ENCODE measurements at places on chromosomes 2 and 18.

DNA sequence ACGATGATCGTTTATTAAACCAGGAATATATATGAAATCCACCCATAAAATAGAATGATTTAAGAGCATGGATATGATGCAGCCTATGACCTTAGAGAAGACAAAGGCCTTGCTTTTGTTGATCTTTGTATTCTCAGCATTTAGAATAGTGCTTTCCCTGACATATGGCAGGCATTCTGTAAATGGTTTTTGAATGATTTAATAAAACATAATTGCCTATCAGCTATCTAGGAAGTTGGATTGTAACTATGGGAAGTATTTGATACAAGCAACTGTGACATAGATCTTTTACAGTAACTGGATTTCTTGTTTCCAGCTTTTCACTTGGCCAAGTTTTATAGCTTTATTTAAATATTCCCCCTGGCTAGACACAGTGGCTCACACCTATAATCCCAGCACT, 5.1 kb upstream of the GPR155 start:
- DNase-seq: no peak

DNA sequence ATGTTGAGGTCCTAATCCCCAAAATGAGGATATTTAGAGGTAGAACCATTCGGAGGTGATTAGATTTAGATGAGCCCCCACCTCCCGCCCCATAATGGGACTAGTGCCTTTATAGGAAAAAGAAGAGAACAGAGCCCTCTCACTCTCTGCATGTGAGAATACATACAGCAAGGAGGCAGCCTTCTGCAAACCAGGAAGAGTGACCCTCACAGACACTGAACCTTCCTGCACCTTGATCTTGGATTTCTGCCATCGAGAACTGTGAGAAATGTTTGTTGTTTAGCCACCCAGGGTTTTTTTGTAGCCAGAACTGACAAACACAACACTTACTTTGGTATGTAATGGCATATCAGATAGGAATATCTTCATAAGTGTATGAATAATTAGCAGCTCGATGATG, 83.7 kb downstream of the XIRP2 start:
- DNase-seq: no peak

GRCh38 chr2:20983844-20984243, 60.0 kb downstream of the APOB start:
- no peak for DNase-seq

DNA sequence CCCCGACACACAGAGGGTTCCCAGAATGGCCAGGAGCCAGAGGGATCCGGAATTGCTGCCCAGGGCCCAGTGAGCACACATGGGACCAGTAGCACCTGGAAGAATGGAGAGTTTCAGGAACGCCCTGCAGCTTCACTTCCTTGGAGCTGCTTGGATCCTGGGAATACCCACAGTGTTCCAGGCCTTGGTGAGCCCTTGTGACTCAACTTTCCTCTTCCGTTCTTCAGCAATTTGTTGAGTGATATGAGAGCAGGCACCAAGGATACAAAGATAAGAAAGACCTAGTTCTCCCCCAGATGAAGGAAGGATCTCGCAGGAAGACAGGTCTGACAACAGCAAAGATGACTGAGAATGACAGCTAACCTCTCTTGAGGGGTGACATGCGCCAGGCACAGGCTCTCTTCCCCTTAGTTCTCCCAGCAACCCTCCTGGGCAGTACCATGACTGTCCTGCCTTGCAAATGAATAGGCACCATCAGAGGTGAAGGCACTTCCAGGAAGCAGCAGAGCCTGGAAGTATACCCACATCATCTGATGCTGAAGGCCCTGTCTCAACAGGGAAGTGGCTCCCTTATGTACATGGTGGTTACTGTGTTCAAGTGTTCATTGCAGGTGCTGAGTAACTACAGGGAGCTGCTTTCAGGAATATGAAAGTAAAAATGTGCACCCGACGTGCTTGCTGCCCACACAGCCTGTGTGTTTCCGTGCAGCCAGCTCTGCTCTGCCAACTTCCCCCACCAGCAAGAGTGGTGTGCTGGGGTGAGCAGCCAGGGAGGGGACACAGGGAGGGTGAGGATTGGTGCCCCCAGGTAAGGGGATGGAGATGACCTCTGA, 116.2 kb downstream of the STPG4 start:
- no peak for DNase-seq

- DNase-seq: no peak
Measured at GRCh38 chr2:167980439-167980838, 267.0 kb downstream of the STK39 start.

- DNase-seq: no peak
Measured at GRCh38 chr2:227472265-227473121, 537 bp downstream of the AGFG1 start.

DNA sequence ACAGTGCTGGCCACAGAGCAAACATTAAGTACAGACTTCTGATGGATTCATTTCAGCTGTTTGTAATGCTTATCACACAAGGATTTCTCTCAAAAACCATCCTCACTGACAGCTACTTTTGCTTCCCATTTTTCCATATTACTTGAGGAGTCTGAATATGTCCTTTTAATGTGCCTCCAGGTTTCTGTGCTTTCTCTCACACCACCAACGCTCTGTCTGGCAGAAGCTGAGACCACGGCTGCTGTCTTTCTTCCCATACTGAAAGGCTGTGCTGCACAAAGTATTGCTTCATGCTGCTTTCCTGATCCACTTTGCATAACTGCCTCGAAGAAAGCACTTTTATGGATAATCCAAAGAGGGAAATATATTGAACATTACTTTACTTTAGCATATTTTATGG, 312.1 kb upstream of the ZEB2 start:
- no peak for DNase-seq

DNA sequence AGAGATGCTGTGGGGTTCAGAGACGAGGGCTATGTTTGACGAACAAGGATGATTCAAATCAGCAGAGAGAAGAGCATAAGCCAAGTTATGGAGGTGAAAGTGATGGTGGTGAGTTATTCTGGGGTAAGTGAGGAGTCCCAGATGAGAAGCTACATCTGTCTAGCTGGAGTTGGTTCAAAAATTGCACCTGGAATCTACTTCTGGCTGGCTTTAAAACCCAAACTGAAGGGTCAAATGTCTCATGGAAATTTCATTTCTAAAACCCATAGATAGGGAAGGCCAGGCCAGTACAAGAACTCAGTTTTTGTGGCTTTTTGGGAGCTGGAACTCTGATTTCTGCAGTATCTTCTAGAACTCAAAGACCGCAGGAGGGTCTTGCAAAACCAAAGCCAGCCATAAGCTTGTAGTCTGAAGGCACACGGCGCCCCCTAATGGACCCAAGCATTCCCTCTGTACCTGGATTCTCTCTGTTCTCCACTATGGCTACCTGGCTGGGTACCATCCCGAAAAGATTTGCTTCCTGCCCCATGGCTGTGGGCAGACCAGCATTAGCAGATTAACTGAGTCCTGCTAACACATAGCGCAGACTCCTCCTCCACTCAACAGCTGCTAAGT, 229.1 kb upstream of the SLC14A2 start:
- DNase-seq: no peak

DNA sequence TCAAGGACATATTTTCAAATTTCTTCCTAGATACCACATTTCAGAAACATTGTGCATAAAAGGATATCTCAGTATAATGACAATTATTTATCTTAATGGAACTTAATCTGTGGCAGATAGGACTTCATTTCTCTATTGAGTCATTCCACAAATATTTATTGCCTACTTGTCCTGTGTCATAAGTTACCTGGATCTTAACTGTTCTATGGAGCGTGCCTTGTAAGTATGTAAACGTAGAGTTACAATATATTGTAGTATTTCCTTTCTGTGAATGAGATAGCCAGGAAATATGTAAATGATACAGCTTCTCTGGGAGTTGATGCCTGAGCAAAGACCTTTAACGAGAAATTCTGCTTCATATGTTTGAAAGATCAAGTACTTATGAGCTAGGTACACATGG, 2.5 kb downstream of the AGFG1 start:
- DNase-seq: no peak

GRCh38 chr2:118968042-118968441, 26.0 kb downstream of the MARCO start:
- no peak for DNase-seq

DNA sequence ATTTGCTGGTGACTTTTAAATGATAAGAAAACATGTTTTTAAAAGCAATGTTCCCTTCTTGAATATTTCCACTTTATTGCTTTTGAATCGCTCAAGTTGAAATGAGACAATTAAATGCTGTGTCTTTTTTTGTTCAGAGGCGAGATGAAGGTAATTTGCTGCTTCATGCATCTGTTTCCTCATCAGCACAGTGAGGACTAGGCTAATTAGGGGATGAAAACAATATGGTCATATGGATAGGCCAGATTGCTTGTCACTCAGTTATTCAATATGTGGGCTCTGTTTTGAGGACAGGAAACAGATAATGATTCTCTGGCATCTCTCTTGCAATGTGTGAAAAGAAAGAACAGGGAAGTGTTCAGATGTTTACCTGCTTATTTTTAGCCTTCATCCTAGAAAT, 61.0 kb downstream of the ERBB4 start:
- DNase-seq: no peak

GRCh38 chr2:234290671-234291070, 206.2 kb downstream of the ARL4C start:
- peak; percentile 66 for DNase-seq

GRCh38 chr18:75408554-75409506, 18.7 kb downstream of the SMIM21 start:
- no peak for DNase-seq

- no peak for DNase-seq
Measured at GRCh38 chr18:75208155-75208835, 644 bp downstream of the PTGR3 start.

DNA sequence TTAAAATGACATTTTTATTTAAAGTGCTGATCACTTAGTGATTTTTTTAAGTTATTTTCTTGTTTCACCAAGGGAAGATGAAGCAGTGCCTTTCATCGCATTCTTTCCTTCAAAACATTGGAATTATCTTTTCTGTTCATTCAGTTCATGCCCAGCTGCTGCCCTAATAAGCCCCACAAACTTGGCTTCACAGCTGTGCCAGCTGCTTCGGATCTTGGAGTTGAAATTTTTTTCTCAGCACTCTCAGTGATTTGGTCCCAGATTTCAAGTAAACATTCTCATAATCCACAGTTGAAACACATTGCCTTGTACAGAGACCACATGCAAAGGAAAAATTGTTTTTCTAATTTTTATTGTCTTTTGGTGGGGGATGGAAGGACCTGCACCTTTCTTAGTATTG, 353.3 kb upstream of the LRP1B start:
- DNase-seq: no peak

DNA sequence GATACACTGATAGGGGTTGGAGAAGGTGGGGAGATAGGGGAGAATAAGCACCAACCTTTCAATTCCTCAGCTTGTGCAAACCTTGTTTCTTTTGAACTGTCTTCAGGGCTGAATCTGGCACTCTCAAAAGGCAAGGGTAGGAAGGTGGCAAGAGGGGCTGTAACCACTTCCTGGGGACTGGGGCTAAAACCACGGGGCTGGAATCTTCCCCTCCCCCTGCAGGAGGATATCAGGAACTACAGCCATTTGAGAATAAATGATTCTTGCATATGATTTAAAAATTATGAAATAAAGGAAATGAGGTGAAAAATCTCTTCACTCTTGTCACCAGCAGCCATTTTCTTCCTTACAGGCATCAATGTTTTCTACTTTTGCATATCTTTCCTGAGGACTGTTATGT, 50.8 kb downstream of the ATOH8 start:
- no peak for DNase-seq

DNA sequence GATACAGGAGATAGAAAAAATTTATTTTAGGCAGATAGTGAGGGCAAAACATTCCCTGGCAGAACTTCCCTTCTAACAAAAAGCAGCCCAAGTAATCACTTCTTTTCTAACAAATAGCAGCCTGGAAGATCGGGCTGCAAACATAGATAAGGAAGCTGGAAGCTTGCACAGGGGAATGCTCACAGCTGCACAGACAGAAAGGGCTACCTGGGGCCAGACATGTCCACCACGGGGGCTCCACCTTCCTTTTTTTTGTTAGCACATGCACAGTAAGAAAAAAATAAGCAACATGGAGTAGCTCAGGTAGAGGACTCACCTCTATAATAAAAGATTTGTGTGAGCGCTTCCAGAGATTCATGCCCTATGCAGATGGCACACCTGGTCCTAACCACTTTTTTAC, 420.5 kb downstream of the PTH2R start:
- no peak for DNase-seq

GRCh38 chr2:76330865-76331264, 620.1 kb upstream of the GCFC2 start:
- DNase-seq: no peak

- DNase-seq: no peak
Measured at GRCh38 chr2:130376433-130377293, 20.8 kb downstream of the PTPN18 start.

DNA sequence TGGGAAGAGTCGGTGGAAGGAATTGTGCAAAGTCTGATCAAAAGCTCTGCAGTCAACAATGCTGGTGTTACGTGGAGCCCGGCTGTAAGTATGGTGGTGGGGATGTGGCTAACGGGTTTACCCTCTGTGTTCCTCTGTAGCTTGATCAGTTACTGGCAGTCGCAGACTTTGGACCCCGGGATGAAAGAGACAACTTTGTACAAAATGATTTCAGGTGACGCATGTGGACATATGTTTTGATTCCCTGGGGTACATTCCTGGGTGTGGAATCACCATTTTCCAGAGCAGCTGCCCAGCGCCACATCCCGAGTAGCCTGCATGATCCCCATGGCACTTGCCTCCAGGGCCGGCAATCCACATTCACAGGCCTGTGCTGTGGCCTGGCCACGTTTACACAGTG, 9.8 kb downstream of the RBFA start:
- DNase-seq: no peak

GRCh38 chr2:217092710-217093379, 233.0 kb upstream of the TNP1 start:
- no peak for DNase-seq
